ENCODE measurements at places on chromosomes 4 and X.
A peak's percentile ranks its signal among the peaks of the same experiment; 100 is the strongest.

DNA sequence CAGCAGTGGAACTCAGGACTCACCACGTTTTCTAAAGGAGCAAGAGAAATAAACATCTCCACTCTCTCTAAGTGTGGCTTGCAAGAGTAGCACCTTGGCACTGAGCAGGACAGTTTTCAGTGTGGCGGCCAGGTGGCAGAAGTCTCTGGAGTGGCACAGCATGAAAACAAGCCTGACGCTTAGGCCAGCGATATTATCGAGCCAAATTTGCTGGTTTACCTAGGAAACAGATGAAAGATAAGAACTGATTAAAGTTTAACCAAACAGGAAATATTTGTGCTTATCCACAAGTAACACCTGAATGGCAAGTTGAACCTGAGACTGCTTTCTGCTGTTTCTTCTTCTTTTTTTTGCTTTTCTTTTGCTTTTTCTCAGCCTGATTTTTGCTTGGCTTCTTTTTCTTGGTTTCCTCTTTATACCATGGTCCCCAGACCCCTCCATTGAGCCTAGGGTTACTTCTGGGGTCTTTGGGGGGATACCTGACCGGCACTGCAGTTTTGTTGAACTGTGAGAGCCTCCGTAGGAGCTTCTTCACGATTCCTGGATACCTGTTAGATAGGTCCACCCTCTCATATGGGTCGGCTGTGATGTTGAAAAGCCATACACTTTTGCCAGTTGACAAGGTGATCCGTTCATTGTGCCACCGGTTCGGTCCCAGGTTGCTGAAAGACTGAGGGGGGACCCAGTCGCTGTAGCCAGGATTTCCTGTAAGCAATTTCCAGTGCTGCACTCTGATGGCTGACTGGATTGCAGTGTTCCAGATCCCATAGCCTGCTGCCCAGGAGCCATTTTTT lies 77.3 kb downstream of the ARSJ start:
- no peak for DNase-seq

DNA sequence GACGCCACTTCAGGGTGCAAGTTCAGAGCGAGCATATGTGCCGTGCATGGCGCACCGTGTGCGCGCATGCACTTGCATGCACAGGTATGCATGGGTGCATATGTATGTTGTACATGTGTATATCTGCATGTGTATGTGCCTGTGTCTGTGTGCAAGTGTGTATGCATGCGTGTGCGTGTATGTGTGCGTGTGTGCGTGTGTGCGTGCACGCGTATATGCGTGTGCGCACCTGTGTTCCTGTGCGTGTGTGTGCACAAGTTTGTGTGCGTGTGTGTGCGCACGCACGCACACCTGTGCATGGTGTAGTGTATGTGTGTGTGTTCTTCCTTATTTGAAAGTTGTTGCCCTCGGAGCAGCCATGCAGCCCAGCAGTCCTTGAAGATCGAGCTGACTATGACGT lies 76.8 kb downstream of the GPR143 start:
- DNase-seq = no peak

GRCh38 chr4:143559757-143560147 lies 46.2 kb downstream of the SMARCA5 start:
- DNase-seq = no peak

GRCh38 chr4:114807357-114807756 lies 208.8 kb downstream of the UGT8 start:
- DNase-seq = no peak

DNA sequence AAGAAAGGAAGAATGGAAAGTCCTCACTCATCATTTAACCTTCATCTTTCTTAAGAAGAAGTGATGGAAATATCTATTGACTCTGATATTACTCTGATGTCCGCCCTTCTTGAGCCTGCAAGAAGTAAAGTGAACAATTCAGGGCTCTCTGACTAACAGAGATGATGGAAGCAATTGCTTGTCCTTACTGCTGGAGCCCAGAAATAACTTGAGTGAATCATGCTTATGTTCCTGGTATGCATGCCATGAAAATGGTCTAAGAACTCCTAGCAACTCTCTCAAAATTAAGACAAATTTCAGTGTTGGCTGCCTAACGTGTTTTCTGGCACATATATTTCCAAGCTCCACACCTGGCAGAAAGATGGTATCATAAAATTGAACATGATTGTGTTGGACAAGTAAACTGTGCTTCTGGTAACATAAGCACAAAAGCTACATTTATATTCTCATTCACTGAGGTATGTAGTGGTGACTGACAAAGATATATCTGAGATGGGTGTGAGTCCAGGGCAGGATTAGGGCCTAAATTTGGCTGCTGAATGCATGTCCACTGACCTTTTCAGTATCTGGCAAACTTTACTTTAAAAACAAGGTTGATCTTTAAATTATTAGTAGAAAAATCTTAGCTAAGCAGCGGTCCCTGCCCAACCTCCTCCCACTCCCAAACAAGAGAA lies 109.2 kb upstream of the OTUD4 start:
- DNase-seq = no peak

DNA sequence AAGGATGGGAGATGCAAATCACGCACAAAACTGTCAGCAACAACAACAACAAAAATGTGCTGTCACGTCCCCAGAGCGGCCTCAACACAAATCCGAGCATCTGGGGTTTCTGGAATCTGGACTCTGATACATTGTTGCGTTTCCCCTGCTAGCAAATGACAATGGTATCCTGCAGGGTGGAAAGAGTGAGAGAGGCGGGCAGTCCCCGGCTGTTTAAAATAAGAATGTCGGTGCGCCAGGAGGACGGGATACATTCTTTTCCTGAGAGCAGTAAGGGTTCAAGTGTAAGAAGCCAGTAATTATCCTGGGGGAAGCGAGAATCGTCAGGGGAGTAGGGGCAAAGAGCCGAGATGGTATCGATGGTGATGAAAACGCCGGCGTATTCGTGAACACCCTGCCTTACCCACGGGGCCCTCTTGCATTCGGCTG lies 310.2 kb downstream of the ASMT start:
- DNase-seq = no peak

GRCh38 chr4:177293208-177294033 lies 16.3 kb upstream of the NEIL3 start:
- no peak for DNase-seq

GRCh38 chr4:102593147-102593546 lies 92.0 kb downstream of the NFKB1 start:
- no peak for DNase-seq

- peak; percentile 44 for DNase-seq
These were observed 6.0 kb upstream of the WDR13 start for GRCh38 chrX:48591255-48591791.

- DNase-seq = no peak
These were observed 159.3 kb downstream of the EPHA5 start for GRCh38 chr4:65510976-65511375.

- no peak for DNase-seq
These were observed 368.1 kb downstream of the EPHA5 start for GRCh38 chr4:65302145-65302544.

DNA sequence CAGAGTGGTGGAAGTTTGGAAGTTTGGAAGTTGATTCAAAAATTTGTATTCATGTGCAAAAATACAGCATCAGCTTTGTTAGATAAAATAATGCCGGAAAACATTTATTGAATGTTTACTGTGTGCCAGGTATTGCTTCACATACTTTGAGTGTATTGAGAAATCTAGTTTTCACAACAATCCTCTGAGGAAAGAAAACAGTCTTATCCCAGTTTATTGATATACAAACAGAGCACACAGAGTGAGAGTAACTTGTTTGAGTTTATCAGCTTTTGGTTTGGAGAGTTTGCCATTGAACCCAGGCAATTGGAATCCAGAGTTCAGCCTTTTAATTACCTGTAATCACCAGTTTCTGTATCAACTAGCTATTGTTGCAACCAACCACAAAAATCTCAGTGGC lies 127.2 kb upstream of the RPS6KA3 start:
- no peak for DNase-seq

DNA sequence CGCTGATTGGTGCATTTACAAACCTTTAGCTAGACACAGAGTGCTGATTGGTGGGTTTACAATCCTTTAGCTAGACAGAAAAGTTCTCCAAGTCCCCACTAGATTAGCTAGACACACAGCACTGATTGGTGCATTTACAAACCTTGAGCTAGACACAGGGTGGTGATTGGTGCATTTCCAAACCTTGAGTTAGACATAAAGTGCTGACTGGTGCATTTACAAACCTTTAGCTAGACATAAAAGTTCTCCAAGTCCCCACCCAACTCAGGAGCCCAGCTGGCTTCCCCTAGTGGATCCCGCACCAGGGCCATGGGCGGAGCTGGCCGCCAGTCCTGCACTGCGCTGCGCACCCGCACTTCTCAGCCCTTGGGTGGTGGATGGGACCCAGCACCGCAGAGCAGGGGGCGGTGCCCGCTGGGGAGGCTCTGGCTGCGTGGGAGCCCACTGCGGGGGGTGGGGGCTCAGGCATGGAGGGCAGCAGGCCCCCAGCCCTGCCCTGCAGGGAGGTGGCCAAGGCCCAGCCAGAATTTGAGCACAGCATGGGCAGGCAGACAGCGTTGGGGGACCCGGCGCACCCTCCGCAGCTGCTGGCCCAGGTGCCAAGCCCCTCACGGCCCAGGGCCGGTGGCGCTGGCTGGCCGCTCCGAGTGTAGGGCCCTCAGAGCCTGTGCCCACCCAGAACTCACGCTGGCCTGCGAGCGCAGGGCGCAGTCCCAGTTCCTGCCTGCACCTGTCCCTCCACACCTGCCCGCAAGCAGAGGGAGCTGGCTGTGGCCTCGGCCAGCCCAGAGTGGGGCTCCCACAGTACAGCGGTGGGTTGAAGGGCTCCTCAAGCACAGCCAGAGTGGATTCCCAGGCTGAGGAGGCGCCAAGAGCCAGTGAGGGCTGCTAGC lies 608.9 kb upstream of the LCORL start:
- DNase-seq = no peak

GRCh38 chrX:26442340-26442739 lies 226.4 kb downstream of the MAGEB5 start:
- DNase-seq = no peak

DNA sequence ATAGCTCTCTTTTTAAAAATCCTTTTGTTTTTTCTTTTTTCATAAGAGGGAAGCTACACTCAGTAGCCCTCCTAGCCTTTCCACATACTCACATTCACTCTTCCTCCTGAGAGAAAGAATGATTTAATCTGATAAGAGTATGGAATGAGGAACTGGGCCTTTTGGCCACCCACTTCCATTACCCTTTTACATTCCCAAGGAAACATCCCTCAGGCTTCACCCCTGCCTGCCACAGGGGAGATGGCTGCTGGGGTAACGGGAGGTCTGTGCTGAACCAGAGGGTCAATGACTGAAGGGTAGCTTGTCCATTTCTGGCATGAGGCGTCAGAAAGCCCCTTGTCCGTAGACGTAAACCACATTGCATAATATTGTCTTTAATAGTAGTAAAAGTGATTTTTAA lies 67.2 kb upstream of the CCSER1 start:
- no peak for DNase-seq
